T-cell (primary cell): ENCODE measurements at places on chromosomes 2 and 18.

GRCh38 chr2:88269836-88270235, 99.7 kb downstream of the THNSL2 start:
- DNase-seq, result no peak

DNA sequence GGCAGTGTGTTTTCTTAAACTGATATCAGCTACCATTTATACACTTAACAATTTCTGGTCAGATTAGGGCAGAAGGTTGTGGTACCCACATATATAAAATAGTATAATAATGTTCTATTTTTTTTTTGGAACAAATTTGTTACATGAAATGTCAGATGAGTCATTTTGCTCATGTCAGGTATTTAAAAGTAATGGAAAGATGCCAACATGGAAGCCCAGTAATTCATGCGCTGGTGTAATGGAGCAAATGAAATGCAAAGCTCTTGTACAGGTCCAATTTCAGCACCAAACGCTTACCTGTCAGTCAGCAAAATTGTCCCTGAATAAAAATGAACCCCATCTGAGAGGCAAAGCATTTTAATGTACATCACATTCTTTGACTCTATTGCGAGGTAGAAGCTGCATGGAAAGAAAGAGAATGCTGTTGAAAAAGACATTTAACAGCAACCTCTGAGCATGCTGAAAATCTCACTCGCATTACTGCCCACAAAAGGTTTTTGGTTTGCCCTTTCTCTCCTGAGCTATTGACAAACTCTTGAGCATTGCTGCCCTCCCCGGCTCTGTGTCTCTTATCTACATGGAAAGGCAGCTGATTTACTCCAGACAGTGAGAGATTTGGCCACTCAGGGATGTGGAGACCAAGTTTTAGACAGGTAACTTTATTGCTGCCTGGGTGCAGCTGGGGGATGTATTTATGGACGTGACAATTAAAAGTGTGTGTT, 217.5 kb downstream of the CAMKMT start:
- no peak for DNase-seq

DNA sequence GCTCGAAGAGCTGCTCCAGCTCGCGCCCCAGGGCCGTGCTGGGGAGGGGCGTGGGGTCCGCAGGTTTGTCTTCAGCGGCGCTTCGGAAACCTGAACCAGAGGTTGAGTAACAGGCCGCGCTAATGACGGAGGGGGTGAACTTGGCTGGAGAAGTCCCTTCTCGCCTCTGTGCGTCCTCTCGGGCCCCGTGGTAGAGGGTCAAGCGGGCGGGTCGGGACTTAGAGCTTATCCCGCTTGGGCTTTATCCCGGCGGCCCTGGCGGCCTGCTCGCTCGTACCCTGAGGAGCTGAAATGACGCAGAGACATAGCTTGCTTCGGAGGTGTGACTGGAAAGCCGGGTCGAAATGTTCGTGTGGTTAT, 479 bp downstream of the RNMT start:
- peak; percentile 15 for DNase-seq

DNA sequence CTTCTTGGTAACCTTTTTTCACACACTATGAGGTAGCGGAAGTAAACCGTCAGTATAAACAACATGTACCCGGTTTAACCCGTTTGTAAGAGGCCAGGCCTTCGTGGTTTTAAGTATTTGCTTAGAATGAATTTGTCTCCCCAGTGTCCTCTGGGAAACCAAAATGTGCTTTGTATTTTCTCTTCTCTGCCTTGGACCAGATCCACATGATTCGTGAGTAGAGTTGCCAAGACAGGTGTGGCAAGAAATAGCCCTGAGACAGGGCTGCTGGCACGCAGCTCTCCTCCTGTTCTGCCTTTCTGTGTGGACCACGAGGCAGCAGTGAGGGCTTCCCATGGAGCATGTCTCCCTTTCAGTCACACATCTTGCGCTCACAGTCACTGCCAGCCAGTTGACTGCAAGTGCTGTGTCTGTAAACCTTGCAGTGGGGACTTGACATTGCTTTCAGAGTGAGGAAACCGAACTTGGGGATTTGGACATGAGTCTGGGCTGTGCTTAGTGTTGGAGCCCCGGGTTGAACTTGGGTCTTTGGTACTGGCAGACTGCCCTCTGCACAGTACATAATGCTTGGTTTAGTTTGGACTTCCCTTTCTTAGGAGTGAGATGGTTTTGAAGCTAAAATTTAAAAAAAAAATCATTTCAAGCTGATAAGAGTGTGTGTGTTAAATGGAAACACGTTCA, 19.1 kb downstream of the BCL2L11 start:
- DNase-seq, result no peak

DNA sequence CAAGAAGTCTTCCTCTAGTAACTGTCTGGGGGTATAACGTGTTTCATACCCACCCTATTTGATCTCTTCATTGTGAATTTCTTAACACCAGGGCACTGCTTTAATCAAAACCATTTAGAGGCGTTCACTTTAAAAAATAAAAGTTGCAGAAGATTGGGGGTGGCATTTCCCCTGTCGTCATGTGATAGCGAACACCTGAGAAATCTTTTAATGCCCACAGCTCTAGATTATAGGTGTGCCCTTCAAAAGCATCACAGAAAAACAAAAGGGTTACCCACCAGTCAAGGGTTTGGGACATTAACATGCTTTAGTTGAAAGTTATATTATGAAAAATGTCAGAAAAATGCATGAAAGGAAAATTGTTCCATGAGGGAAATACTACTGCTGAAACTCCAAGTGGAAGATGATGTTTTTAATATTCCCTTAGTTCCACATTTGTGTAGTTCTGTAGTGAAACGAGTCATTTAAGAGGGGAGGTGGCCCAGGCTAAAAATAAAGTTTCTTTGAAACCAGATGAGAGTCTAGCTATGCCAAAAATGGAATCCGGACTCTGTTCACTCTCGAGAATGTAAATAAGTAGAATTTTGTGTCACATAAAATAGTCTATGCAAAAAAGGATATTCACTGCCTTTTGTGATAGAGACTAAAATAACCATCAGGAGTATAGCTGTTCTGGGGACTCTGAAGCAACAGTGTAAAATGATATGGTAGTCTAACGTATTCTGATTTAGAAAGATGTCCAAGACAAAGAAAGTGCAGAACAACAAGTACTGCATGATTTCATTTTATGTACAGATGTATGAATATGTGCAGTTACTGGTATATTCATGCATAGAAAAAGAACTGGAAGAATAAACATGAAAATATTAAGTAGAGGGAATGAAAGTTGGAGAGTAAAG, 95.3 kb downstream of the TMEM247 start:
- DNase-seq, result no peak

DNA sequence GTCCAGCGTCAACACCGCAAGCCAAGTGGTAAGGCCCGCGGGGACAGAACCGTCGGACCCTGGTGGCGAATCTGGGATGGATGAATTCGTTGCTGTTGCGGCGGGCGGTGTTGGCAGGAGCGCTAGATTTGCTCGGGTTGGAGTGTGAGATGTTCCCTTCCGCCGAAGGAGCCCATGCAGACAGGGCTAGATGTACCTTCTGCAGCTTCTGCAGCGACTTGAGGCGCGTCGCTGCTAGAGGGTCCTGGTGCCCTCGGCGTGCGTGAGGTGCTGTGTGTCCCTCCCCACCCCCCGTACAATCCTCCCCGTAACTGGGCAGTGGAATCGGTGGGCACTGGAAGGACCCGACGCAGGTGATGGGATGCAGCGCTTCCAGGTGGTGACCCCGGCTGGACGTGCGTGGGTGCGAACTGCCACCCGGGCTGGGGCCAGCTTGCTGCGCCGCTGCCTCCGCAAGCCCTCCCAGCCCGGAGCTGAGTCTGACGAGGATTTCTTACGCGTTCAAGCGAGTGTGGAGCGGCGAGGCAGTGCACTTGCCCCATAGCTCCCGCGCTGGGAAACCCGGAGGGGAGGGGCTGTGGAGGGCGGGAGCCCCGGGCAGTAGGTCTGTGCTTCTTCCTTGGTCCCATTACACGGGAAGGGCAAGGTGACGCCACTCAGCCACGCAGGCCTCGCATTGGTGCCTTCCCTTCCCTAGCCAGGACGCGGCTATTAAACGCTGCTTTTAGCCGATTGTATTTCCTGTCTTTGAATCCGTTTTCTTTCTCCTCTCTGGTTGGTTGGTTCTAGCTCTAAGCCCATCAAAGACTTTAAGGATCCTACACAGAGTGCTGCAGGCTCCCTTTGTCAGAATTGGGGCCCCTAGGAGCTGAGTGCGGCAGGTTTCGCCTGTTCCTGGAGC, 34.2 kb downstream of the CHRNA1 start:
- DNase-seq, result no peak

- no peak for DNase-seq
Observed at GRCh38 chr2:185245216-185245615, 493.4 kb upstream of the FSIP2 start.

DNA sequence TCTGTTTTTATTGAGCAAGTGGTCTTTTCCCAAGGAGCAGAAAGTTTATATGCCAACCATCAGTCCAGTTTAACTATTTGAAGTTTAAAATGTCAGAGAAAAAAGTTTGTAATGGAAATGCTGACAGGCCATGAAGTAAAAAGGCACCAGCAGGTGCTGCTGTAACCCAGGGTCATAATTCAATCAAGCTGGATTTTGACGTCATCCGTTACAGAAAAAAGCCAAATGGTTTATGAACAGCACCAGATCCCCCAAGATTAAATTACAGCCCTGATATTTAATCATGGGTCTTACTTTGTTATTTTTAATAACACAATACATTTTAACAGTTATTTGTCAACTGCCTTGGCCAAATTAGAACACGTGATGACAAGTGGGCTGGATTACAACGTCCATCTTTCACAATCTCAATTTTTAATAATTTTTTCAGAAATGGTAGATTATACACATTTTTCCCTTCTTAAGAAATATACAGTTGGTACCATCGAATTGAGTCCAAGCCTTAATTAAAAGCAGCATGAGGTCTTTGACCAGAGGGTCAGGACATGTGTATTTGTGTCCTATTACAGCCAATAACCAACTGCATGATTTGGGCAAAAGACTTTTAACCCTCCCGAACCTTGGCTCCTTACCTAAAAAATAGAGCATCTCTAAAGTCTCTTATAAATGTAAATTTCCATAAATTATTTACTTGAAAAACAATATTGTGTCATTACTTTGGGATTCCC, 10.0 kb downstream of the TCF4 start:
- DNase-seq, result no peak
